Activated CD4-positive, CD25-positive, alpha-beta regulatory T cell treated with anti-CD3 and anti-CD28 coated beads, Interleukin-2, amount 50 U/mL, for 72 hours (primary cell): ENCODE measurements at places on chromosomes 2 and 18.

GRCh38 chr2:118709786-118710185, 137.7 kb downstream of the EN1 start:
- no peak for DNase-seq

- no peak for DNase-seq
Measured at GRCh38 chr2:152555048-152555447, 162.2 kb downstream of the PRPF40A start.

GRCh38 chr18:199768-200167, 41.4 kb downstream of the USP14 start:
- DNase-seq = no peak

DNA sequence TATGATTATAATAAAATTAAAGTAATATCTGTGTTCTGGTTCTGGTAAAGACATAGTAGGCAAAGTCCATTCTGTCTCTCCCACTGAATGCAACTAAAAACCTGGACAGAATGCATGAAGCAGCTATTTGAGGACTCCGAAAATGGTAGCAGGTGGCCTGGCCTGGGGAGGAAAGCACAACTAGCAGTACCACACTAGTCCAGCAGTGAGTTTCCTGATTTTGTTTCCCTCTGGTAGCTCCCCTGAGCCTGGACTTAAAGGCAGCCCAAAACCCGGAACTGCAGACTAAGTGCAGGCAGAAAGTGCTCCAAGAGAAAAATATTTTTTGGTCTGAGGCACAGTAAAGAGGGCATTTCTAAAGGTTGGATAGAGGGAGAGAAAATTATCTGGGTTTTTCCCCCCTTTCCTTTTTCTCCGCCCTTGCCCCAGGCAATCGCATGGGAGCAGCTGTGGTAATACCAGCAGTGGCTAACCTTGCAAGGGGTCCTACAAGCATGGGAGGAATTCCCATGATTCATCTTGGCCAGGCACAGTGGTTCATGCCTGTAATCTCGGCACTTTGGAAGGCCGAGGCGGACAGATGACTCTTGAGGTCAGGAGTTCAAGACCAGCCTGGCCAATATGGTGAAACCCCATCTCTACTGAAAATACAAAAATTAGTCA, 32.3 kb downstream of the ASXL2 start:
- no peak for DNase-seq

DNA sequence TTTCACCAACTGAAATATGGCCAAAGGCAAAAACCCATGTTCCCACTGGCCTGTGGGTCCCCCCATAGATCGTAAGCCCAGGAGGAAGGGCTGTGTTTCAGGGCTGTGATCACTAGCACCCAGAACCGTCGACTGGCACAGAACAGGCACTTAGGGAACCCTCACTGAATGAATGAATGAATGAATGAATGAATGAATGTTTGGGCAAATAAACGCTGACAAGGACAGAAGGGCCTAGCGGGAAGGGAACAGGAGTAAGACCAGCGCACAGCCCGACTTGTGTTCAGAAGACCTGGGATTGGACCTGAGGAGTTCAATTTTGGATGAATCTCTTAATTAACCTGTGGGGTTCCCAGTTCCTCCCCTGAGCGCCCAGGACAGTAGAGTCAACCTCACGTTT, 76.2 kb downstream of the TPO start:
- DNase-seq = no peak

DNA sequence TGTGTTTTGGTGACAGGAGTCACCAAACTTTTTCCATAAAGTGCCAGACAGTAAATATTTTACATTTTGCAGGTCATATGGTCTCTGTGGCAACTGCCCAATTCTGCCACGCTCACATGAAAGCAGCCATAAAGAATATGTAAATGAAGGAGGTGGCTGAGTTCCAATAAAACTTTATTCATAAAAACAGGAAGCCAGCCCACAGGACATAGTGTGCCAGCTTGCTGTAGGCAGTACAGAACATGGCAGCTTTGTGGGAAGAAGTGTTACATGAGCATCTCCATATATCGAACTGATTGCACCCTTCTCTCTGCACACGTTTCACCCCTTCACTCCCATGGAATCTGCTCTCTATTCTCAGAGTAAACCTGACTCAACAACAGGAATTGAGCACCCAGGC, 10.2 kb downstream of the ASB18 start:
- DNase-seq = no peak

DNA sequence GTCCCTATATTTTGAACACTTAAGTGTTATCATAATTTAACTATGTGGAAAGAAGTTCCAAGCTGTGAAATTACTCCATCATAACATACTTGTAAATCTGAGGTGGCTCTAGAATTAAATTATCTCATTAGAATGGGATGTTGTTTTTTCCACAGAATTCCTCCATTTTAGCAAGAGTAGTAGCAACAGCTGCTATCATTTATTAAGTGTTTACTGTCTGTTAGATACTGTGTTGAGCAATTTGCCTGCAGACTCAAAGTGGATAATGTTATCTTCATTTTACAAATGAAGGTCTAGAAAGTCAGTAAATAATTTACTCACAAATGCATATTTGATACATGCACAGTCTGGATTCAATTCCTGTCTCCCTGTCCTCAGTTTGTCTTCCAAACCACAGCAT, 504.8 kb upstream of the NRP2 start:
- DNase-seq = no peak

GRCh38 chr18:68035774-68036522, 519.4 kb upstream of the DSEL start:
- DNase-seq = no peak
